Stimulated activated naive CD8-positive, alpha-beta T cell treated with anti-CD3 and anti-CD28 coated beads, Interleukin-15, amount 100 ng/mL, for 72 hours (primary cell): ENCODE measurements at places on chromosomes 4 and X.

- DNase-seq, result peak; percentile 10
These were observed 677 bp downstream of the PTPN13 start for GRCh38 chr4:86594559-86595425.

GRCh38 chr4:76732246-76732645, 165.7 kb downstream of the SOWAHB start:
- DNase-seq, result no peak

- DNase-seq, result no peak
These were observed 6.4 kb downstream of the HSPA4L start for GRCh38 chr4:127788517-127788916.

GRCh38 chrX:139200346-139200745, 330.2 kb upstream of the F9 start:
- no peak for DNase-seq

- DNase-seq, result no peak
These were observed 45.8 kb upstream of the ITM2A start for GRCh38 chrX:79412972-79413371.

DNA sequence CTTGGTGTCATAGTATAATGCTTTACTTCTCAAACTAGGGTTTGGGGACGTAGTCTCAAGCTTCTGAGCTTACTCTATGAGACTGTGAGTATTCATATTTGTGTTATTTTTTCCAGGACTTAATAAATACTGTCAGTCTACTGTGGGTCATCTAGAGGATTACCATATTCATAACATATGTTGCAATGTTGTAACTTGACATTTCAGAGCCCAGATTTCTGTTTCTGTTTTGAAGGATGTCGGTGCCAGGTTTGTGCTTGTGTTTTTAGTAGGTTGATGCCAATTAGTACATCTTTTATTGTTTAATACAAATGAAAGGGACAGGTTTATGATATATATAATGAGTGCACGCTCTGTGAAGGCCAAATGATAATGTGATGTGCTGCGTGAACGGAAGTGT, 69.6 kb downstream of the SPANXN4 start:
- no peak for DNase-seq

DNA sequence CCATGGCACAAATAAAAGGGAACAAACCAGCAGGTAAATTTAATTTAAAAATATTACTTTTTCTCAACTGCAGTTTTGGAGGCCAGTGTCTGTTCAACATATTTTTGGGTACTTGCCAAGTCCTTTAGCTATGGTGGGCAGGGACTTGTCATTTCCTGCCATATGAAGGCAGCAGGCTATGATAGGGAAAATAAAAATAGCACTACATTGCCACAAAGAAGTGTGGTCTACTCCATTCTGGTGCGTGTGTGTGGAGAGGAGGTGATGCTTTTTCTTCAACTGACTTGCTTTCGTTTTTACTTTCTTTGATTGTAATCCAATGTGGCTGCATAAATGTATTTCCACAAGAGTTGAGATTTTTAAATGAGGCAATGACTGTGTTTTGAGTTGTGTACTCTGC, 17.2 kb downstream of the GPR174 start:
- DNase-seq, result peak; percentile 58

GRCh38 chr4:174154215-174154854, 129.1 kb downstream of the FBXO8 start:
- no peak for DNase-seq

DNA sequence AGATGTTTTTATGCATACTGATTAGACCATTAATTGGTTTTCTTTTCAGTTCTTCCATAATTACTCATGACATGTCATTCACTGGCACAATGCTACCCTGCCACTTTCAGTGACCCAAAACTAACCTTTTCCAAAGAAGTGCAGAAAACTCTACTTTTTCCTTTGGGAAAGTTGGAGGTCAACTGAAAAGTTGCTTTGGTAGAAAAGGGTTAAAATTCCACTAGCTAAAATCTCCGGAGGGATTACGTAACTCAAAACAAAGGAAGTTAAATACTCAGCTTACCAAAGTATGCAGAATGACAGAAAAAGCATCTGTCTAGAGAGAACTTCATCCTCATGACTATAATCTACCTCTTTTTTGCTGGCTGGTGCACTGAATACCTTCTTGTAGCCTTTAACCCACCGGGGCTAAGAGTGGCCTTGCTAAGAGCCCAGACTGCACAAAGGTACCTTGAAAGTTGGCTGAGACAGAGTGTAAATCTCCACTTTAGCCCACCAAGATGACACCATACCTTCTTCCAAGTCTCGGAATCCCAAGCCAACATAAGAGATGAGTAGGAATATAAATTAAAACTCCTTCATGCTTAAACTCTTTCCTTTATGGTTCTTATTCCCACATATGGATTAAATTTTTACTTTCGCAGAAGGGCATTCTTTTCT, 1099.5 kb upstream of the INTU start:
- DNase-seq, result no peak

- DNase-seq, result no peak
These were observed 497 bp downstream of the HPGD start for GRCh38 chr4:174521800-174522182.

GRCh38 chrX:56232221-56233082, at the start of gene KLF8:
TSS of gene KLF8 (plus strand) at chrX:56232356. CDS start at chrX:56233335, 979 bp downstream.
- DNase-seq, result peak; percentile 9

DNA sequence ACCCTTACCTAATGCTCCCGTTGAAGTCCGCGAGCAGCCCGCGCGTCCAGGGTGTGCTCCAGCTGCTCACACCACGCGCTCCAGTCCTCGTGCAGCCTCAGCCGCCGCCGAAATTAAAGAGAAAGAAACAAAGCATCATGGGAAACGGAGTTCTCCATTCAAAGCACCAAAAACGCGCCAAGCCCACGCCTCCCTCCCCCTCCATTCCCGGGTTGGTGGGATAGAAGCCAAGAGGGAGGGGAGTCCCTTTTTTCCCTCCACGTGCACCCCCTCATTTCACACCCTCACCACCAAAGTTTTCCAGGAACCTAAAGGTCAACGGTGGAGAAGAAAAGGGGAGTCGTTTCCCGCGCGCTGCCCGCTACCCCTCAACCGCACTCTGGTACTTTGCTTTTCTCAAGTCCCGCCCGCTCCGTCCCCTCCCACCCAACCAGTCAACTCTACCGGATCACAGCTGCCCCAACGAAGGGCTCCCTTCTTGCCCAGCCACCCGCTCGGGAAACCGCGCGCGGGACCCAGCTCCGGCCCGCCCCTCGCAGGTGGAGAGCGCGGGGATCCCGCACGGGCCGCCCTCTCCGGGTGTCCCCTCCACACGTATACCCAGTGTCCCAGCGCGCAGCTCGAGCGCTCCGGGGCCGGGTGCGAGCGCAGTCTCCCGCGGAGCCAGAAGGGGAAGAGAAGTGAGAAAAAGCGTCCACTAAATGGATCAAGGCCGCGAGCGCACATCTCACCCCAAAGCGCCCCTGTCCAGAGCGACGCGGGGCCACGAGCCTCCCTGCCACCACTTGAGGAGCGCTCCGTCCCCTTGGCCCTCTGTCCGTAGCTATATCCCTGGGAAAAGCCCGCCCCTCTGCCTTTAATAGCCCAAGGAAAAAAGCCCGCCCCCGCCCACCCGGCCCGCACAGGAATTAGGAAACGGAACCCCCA, 65.1 kb upstream of the CCDC160 start:
- DNase-seq, result peak; percentile 51

DNA sequence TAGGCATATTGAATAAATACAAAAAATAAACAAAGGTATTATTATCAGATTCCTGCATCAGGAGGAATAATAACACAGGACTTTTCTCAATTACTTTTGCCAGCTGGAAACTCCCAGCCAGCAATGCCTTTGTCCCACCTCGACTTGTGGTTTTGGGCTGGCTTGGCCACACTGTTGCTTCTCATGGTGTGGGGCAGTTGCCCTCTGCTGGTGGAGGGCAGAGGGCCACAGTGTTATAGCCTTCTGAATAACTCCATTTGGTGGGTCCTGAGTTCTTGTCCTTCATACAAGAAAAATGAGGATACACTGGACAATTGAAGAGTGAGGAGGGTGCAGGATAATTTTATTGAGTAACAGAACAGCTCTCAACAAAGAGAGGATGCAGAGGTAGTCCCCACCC, 1206.0 kb upstream of the ADGRL3 start:
- DNase-seq, result no peak

DNA sequence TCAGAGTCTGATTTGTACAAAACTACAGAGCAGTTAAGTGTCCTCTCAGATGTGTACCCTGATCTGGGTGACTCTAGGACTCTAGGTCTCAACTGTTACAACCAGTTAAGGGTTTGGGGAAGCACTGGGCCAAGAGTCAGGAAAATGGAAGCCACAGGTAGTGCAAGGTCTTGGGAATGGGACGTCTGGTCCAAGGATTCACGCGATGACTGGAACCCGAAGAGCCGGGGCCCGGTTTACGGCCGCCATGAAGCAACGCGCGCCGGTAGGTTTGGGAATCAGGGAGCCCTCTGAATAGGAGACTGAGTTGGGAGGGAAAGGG, 321 bp upstream of the HPRT1 start:
- peak; percentile 1 for DNase-seq

DNA sequence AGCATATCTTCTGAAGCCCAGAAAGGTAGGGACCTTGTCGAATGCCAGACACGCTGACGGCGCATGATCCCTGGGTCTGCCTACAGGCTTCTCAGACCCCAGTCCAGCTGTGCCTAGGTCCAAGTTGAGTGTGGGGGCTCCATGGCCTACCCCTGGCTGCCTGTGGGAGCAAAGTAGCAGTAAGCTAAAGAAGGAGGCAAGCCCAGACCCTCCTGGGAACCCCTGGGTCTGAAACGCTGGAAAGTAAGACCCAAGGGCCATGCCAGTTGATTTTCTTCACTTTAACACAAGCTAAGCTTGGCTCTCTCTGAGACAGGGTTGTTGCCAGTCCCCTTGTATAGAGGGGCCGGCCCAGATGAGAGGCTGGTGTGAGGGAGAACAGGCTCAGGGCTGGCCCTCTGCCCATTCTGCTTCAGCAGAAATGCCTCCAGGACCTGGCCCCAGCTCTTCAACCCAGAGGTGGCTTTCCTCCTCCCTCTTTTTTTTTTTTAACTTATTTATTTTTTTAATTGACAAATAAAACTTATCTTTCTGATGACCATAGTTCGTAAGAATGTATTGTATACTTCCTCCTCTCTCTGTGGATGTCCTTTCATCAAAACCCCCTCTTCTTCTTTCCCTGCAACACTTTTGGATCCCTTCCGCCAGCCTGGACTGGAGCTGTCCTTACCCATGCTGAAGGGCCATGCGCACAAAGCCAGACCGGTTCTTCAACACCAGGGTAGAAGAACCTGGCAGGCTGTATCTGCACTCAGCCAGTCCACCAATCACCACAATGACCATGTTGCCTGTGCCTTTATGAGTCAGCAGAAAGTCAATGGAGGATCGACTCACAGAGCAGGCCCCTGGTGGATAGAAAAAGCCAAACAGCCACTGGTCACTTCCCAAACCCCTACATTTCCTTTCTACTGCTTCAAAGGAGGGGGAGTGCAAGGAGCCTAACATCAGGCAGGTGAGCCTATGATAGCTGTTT, 7.1 kb downstream of the AWAT2 start:
- no peak for DNase-seq

DNA sequence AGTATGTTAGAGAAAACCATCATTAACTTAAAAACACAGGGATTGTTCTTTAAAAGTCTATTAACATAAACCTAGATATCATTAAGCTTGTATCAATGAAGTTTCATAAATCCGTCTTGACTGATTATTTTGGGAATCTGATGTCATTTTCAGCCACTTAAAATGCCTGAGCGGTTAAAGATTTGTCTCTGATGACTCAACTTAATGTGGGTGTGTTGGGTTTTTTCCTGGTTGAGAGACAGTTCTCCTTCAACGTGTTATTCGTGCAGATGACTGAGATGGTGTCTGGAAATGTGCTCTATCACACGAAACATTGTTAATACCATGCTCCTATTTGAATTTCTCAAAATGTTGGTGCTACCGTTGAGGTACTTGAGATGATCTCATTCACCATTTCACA, 227.3 kb upstream of the TENM3 start:
- no peak for DNase-seq

DNA sequence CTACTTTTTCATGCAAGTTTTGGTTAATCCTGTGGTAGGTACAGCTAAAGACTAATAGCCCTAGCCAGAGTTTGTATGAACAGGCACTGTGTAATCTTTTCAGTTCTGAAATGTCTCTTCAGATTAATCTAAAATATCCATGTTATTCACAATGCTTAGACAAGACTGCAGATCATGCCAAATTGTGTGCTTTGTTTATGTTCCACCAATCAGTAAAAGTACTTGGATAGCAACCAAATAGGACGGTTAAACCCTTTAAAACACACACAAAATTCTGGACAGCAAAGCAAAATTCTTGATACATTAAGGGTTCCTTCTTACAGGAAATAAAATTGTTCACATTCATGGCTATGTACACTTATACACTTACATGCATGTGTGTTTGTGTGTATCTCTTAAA, 139.1 kb downstream of the KLHL13 start:
- no peak for DNase-seq

DNA sequence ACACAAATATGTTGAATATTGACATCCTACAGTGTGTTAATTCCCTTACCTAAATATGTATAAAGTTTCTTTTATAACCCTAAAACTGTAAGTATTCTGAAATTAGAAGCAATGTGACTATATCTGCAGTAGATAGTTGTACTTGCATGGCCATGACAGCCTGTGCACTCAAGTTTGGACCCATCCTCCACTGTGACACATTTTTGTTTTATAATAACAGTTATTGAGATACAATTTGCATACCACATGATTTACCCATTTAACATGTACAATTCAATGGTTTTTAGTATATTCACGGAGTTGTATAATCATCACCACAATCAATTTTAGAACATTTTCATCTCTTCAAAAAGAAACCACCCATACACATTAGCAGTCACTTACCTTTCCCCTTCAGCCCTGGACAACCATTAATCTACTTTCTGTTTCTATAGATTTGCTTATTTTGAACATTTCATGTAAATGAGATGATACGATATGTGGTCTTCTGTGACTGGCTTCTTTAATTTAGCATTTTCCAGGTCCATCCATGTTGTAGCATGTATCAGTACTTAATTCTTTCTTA, 29.6 kb downstream of the HERC3 start:
- DNase-seq, result no peak

- DNase-seq, result no peak
These were observed 9.3 kb downstream of the ZNF185 start for GRCh38 chrX:152907084-152907651.

DNA sequence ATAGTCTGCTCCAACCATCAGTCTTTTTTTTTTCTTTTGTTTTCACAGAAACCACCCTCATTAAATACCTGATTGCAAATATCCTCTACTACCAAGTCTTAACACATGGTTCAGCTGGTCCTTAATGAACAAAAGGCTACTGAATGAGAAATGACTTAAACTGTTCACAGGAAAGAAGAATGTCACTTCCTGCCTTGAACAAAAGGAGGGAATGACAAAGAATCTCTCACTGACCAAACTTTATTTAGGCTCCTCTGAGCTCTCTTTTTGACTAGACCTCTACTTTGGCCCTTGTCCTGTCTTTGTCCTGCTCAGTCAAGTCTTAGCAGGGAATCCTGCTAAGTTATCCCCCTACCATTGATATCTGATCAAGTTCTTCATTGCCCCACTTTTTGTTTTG, 31.8 kb upstream of the GJB1 start:
- no peak for DNase-seq

GRCh38 chr4:185237175-185237574, 27.8 kb downstream of the SNX25 start:
- no peak for DNase-seq
